ENCODE measurements at places on chromosomes 3 and 15.

DNA sequence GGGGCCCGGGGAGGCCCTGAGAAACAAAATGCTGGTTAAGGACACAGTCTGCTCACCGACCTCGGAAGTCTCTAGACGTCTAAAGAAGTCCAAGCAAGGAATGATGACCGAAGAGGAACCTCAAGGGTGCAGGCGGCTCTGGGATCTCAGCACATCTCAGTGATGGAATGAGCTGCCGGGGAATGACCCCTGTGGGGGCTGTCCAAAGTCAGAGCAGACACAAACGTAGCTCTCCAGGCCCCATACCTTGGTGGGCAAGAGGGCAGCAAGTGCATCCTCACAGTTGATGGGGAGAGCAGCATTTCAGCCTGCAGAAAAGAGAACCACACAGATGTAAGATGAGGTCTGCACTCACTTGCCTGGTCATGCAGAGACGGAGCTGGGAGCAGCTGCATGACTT, 129.1 kb downstream of the IGF1R start:
- DNase-seq = no peak

DNA sequence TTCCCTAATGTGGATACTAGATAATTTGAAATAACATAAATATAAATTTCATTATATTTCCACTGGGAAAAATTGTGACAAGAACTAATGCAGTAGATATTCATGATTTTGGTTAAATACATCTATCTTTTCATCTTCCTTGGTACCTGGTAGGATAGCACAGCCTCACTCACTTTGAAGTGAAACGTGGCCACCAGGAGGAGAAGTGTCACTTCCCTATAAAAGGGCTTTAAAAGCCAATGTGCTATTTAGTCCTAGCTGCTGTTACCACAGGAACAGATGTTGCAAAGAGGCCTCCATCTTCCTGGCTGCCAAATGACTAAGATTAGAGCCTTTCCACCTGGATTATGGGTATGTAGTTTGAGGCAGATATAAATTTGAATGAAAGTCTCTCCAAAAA, 140.0 kb downstream of the PLOD2 start:
- no peak for DNase-seq

GRCh38 chr3:78285032-78285728, 1245.3 kb downstream of the ROBO2 start:
- no peak for DNase-seq

- no peak for DNase-seq
These were observed 41.8 kb downstream of the ITGB5 start for GRCh38 chr3:124845406-124845805.

DNA sequence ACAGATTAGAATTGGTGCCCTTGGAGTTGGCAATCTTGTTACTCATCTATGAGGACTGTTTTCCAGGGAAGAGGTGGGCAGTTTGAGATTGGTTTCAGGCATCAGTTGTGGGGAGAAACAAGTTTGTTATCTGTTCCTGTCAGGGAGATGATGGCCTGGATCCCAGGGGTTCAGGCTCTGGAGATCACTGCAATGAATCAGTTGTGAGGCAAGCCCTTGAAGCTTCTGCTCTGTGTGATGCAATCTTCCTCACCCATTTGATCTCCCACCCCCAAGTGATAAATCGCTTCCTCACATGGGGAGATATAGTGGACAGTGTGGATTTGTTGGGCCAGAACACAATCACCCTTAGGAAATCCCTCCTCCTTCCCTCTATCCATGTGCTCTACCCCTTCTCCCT, 276.6 kb upstream of the LRTM1 start:
- no peak for DNase-seq
